ENCODE measurements at places on chromosomes 4 and X.
A peak's percentile ranks its signal among the peaks of the same experiment; 100 is the strongest.

DNA sequence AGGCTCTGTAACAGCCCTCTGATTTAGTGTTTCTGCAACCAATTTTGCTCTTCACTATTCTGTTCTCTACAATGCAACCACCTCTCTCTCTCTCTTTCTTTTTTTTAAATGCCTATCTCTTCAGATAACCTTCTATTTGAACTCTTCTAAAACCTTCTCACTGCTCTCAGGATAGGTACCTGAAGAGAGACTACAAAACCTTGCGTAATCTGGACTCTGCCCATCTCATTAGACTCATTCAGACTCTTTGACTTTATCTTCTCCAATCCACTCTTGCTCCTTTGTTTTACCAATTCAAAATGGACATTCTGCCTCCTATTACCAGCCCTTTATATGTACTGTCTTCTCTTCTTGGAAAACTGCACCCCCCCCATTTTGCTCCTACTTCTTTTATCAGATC, 291.6 kb downstream of the CAMK2D start:
- DNase-seq = no peak

DNA sequence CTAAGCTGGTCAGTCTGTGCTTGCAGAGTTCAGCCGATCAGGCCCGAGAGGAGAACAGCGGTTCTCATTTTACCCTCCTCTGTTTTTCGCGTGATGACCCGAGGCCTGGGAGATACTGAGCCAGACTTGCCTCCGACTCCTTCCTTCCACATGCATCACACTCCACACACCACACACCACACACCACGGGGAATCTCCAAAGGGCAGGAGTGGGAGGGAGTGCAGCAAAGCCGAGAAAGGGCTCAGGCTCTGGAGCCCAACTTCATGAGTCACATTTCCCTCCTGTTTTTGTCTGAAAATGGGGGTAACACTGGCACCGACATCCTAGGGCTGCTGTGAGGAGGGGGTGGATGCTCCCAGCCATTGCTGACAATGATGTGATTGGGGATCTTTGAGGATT, 38.9 kb downstream of the TKTL1 start:
- DNase-seq = no peak

DNA sequence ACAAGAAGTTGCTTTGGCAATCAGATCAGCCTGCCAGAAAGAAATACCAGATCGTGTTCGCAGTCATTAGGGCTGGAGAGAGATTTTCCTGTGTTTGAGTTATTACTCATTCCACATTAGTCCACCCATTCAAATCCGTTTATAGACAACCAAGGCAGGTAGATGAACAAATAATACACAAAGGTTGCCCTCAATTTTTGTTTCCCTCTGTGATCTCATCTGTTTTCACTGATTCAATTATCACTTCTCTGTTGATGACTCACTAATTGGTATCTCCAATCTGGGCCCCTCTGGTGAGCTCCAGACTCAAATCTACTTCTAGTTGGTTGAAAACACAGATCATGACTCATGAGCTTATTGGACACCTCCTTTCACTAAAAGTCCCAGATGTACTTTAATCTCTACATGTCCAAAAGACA, 54.5 kb downstream of the CHM start:
- peak; percentile 44 for DNase-seq

DNA sequence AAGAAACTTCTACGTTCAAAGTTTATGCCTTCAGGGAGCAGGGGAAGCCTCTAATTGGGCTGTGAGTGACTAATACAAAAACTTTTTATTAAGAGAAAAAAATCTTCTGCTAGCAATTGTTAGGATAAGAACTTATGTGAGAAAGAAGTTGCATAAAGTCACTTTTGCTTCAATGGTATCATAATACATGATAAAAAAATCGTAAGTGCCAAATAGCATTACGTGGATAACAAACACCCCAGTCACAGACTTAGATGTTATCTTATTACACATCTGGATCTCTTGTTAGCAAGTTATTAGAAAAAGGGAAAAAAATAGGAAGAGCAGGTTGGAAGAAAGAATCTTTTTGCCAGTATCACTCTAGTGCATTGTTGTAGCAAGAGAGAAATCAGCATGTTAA, 4.2 kb upstream of the NDST4 start:
- no peak for DNase-seq

DNA sequence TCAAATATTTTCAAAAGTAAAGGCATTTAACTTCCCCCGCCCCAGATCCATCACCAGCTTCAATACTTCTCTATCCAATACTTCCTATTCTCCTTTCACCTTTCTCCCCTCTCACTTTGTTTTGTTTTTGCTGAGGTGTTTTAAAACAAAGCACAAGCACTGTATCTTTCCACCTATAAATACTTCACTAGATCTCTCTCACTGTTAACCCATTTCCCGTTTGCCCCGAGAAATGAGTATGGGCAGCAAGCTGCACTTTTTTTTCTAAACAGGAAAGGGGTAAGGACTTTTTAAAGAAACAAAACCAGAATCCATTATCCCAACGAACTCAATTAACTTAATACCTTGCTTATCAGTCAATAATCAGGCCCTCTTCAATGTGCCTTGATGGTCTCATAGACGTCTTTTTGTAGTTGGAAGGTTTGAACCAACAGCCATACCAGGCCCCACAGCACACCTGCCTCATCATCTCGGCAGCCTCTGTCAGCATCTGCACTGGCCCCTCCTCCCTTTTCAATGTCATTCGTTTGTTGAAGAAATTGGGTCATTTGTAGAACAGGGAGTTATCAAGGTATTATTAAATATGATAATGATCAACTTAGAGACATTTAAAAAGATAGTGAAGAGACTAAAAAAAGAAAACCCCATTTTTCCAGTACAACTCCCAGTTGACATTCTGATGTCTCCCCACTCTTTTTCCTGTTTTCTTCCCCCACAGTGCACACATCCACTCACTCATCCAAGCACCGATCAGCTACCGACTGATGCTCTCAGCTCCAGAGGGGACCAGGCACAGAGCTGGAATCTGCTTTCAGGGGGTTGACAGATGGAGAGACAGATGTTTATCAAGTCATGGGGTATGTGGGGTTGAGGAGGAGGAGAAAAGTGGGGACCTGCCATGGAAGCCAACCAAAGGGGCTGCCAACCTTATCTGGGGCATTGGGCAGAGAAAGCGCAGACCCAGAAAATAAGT, 25.8 kb downstream of the CRMP1 start:
- DNase-seq = no peak

DNA sequence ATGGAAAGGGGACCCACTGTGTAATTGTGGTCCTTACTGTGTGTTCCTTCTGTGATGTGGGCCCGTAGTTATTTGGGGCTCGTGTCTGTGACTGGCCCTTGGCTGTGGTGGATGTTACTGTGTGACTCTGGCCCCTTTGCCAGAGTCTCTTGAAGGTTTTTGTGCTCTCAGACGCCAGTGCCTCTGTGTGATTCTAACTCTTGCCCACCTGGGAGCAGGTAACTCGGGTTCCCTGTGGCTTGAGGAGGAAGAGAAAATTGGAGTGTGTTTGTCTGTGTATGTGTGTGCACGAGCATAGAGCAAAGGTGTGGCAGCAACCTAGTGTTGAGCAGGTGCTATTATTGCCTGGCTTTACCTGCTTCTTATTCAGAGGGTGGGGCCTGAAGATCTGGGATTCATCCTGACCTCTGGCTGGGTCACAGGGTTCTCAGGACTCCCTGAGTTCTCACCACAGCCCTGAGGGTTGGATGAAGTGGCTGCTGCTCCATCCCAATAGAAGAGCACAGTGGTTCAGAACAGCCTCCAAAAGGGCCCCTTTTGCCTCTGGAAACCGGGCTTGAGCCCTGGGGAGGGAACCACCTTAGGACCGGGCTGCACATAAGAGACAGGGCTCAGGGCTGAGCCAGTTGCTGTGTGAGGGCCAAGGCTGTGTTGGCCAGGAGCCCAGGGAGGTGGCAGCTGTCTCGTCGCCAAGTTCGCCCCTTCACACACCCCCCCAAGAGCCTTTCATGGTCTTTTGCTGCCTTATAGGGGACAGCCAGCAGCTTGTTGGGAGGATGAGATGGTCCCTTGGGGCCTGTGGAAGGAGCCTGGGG, 1.3 kb downstream of the RBM10 start:
- DNase-seq = no peak

- DNase-seq = no peak
Observed at GRCh38 chr4:91319556-91320268, 984.1 kb upstream of the GRID2 start.

DNA sequence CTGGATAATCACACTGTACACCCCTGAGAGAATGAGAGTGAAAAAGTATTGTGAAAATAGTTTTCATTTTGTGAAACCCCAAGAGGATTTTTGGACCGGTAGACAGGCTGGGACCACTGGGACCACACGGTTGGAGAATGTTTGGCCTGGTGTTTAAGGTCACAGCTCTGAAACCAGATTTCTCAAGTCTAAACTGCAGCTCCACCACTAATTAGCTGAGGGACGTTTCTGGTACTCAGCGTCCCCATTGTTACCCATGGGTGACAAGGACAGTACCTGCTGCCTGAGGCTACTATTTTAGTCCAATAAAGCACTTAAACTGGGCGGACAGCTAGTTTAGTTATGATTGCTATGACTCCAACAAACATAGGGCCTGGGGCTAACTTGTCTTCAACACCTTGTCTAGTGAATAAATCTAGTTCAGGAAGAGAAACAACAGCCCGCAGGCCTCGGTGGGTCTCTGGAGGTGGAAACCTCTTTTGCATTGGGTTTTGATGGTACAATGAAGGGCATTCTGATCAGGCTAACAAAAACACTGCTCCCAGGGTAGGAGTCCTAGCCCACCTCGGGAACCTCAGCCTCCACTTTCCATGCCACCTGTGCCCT, 509 bp upstream of the USP11 start:
- no peak for DNase-seq

DNA sequence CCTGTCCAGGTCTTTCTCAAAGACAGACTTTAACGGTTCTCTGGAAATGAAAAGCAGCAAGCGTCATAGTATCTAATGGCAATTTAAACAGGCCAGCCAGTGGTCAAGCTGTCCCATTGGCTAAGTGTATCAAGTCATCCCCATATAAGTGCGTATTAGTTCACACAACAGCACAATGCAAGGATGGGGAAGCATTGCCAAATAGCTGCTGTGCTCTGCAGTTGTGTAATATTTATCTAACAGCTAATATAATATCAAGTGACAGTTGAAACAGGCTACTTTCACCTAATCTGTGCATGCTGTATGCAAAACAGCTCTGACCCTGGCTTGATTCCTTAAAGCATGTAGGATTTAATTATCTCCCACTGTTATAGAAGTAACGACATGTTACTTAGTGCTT, 134.8 kb upstream of the PPARGC1A start:
- DNase-seq = no peak

GRCh38 chr4:1057403-1057745, 45.9 kb downstream of the FGFRL1 start:
- DNase-seq = no peak

GRCh38 chr4:68581383-68582338, 5.5 kb upstream of the UGT2B17 start:
- DNase-seq = no peak

DNA sequence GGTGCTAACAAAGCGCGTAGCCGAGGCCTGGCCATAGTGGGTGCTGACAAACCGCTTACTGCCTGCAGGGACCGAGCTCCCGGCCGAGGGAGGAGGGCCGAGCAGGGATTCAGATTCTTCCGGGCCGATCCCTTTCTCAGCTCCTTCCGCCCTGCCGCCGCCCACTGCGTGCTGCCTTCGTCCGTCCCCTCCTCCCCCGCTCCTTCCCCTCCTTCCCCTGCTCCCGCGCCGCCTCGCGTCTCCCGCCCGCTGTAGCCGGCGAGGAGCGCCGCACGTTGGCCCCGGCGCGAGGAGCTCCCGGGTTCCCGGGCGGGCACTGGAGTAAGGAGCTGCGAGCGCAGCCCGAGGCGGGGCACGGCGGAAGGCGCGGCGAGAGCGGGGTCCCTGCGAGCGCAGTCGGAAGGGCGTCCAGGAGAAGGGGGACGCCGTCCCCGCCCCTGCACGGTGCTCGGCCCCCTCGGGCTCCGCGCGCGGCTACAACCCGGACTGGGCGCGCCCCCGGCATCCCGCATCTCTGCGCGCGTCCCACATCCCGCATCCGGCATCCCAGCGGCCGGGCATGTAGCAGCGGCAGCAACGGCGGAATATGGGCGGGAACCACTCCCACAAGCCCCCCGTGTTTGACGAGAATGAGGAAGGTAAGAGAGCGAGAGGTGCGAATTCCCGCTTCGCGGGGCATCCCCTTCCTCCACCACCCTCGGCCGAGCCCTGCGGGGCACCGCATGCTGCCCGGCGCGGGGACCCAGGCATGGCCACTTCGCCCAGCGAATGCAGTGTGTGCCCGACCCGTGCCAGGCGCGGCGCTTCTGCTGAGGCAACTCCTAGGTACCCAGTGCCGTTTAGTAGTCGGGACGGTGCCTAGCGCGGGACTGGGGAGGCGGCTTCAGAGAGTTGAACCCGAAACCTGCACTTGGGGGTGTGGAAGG, at the start of gene STK32B:
Gene STK32B, plus strand, starts transcription at position 203 of the 926 bp plus-strand sequence.
- peak; percentile 62 for DNase-seq

GRCh38 chrX:96564595-96564994, 120.0 kb upstream of the DIAPH2 start:
- no peak for DNase-seq

GRCh38 chr4:165208741-165209388, 1.5 kb downstream of the KLHL2 start:
- peak; percentile 32 for DNase-seq

GRCh38 chrX:3713225-3713936, at the start of gene PRKX:
PRKX (minus strand) TSS chrX:3713649; CDS start chrX:3713253, 396 bp downstream.
- DNase-seq = peak; percentile 47

DNA sequence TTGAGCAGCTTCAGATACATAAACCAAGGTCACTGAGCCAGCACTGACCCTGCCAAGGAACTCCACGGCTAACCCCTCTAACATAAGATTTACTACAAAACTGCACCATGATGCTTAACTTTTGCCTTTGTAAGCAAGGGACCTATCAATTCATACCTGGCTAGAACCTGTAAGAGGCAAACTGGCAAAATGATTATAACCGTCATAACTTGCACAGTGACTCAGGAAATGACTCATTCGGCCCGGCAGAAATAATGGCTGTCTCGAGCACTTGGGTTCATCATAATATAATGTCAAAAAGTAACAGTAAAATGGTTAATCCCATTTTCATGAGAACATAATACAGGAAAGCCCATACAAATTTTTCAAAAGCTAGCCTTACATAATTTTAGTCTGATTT, 17.2 kb downstream of the RASGEF1B start:
- DNase-seq = no peak

GRCh38 chr4:123081971-123082370, 159.6 kb upstream of the NUDT6 start:
- no peak for DNase-seq

DNA sequence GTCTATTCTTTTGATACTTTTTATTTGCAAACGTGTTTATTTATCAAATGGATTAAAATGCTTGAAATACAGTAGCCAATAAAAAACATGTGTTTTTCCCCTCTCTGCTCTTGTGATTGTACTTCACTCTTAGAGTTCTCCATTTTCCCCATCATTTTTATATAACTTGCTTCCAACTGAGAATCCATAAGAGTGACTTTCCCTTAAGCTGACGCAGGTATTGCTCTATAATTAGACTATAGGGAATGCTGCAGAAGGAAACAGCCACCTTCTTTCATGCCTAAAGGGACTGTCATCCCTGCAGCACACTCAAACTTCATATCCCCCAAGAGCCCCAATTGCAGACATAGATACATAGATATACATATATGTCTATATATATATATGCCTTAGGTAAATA, 456.9 kb downstream of the ADGRL3 start:
- DNase-seq = no peak

Data from astrocyte of the spinal cord (primary cell).